H1 (cell line): ENCODE measurements at places on chromosomes 4 and X.

DNA sequence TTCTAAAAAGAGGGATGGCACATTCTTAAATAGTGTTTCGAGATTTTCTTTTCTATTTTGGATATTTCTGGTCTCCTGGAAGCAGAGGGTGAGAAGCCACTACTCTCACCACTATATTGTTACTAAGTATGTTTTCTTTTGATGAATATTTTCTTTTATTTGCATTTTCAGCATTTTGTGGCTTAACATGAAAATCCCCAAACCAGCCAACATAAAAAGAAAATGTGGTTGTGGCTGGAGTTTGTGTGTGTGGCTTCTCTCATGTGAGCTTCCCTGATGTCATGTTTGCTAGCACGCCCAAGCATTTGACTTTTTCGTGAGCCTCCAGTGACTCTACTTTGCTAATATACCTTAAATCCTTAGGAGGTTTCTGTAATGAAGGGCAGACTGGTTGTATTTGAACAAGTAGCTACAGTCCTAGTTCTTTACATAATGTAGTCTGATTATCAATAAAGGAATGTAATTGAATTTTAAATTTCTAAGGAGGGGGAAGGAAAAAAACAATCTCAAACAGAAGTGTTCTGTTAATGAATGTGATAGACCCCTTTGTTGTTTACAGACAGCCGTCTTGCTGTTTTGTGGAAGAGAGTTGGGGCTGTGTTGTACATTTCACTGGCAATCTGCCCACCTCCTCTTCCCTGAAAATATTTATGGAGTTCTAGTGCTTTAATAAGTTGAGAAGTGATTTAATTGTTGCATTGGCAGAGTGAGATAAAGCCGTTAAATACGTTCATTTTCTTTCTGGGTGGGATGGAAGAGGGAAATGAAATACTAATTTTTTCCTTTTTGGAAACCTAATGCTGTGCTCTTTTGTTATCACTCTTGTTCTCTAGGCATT is 114.6 kb downstream of the ARHGAP10 start:
- no peaks in the 10 kb centered on the region for H3K27me3 ChIP-seq
- H3K36me3 ChIP-seq: no peaks in the 10 kb centered on the region
- no peak overlapping the region for H3K27ac ChIP-seq
- H3K4me3 ChIP-seq: no peak overlapping the region
- no peak for DNase-seq

GRCh38 chr4:26837993-26838842 is 22.4 kb upstream of the STIM2 start:
- DNase-seq: no peak
- H3K27ac ChIP-seq: no peak overlapping the region
- no peaks in the 10 kb centered on the region; the same call in 1 of the 2 replicates for H3K36me3 ChIP-seq
- H3K4me1 ChIP-seq: no peaks in the 10 kb centered on the region
- no peak overlapping the region for H3K4me3 ChIP-seq

DNA sequence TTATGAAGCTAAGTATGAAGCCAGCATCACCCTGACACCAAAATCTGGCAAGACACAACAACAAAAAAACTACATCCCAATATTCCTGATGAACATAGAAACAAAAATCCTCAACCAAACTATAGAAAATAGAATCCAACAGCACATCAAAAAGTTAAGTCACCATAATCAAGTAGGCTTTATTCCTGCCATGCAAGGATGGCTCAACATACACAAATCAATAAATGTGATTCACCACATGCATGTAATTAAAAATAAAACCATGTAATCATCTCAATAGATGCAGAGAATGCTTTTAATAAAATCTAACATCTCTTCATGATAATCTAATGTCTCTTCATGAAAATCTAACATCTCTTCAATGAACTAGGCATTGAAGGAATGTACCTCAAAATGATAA is 249.4 kb upstream of the GK2 start:
- no peak for DNase-seq
- H3K27me3 ChIP-seq: no peaks in the 10 kb centered on the region
- H3K36me3 ChIP-seq: no peaks in the 10 kb centered on the region
- no peak overlapping the region for H3K4me3 ChIP-seq
- peaks cover 2% of the 10 kb centered on the region for H3K4me1 ChIP-seq
- H3K27ac ChIP-seq: no peak overlapping the region

DNA sequence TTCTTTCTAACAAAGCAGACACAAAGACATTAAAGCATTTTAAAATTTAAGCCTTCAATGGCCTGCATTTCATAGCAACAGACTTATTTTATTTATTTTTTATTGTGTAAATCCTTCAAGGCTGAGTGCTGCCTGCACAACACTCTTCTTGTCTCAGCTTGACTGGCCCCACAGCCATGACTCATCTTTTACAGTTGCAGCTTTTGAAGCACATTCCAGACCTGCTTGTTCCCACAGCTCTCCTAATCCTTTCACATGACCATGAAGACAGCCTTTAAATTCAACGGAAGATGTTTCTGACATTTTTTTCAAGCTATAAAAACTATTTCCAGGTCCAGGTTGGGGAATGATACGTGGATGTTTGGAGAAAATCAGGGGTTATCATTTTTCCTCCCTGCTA is 276.9 kb upstream of the TACR3 start:
- no peaks in the 10 kb centered on the region for H3K36me3 ChIP-seq
- no peak overlapping the region for H3K4me3 ChIP-seq
- DNase-seq: no peak

- no peaks in the 10 kb centered on the region for H3K27me3 ChIP-seq
- H3K27ac ChIP-seq: no peak overlapping the region
- H3K36me3 ChIP-seq: no peaks in the 10 kb centered on the region
- H3K4me1 ChIP-seq: peaks cover 5% of the 10 kb centered on the region; the same call in 1 of the 2 replicates
Measured at GRCh38 chrX:18441780-18442367, 16.5 kb downstream of the CDKL5 start.
